Inflammatory macrophage treated with lipopolysaccharide for 1 hour (primary cell): ENCODE measurements at places on chromosomes 1 and 21.

DNA sequence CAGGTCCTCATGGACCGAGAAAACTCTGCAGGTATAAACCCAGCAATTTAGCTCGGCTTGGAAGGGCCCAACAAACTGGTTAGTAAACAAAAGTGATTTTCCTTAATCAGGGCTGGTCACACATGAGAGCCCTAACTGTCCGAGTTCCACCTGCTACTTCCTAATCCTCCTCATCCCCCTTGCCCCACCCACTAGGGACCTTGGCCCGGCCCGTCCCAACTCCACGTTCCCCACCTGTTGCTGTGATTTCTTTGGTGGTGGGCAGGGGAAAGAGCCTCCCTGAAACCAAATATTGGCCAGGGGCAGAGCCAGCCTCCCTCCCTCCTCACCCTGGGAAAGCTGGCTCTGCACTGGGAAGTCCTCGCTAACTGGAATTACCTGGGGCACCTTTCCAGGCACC, 304.2 kb upstream of the PROX1 start:
- no peak for DNase-seq

- no peak for DNase-seq
These were observed 106.4 kb downstream of the KCND3 start for GRCh38 chr1:111882986-111883560.

GRCh38 chr1:234701737-234702341, 91.9 kb upstream of the IRF2BP2 start:
- DNase-seq = no peak

DNA sequence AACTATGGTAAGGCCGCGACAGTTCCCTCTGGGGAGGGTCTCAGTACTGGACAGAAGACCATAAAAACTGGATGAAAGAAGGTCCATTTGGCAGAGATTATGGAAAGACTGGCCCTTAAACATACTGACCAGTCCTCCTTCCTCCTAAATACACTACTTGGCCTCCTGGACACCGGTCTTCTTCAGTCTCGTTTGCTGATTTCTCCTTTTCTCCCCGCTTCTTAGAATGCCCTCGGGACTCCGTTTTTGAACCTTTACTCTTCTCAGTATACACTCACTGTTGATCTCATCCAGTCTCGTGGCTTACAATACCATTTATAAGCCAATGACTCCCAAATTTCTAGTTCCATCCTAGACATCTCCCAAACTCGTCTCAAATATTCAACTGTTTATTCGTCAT, 694 bp upstream of the MRPL9 start:
- no peak for DNase-seq

GRCh38 chr1:99784143-99784542, 17.7 kb upstream of the FRRS1 start:
- DNase-seq = no peak

DNA sequence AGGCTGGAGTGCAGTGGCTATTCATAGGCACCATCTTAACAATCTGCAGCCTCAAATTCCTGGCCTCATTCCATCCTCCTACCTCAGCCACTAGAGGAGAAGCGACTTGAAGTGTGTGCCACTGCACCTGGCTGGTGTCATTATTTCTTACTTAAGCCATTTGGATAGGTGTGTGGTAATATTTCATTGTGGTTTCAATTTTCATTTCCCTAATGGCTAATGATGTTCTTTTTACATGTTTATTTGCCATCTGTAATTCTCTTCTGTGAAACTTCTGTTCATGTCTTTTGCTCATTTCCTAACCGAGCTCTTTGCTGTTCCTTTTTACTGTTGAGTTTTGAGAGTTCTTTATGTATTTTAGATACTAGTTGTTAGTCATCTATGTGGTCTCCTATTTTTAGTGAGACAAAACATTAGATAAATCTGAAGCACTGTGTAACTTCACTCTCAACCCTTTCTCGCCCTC, 66.8 kb downstream of the SLC27A3 start:
- no peak for DNase-seq

DNA sequence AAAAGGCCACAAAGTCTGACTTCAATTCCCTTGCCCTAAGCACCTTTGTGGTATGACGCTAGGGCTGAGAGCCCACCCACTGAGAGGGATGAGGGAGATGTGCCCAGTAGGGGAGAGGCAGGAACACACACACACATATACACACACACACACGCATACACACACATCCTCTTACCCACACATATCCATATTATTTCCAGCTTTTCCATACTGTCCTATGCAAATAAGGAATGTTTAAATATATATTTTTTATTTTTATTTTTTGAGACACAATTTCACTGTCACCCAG, 3.0 kb downstream of the RAB25 start:
- no peak for DNase-seq

- peak; percentile 88 for DNase-seq
These were observed 4.0 kb upstream of the CSF3R start for GRCh38 chr1:36486439-36487335.

GRCh38 chr1:185990565-185990964, 256.4 kb downstream of the HMCN1 start:
- DNase-seq = no peak

DNA sequence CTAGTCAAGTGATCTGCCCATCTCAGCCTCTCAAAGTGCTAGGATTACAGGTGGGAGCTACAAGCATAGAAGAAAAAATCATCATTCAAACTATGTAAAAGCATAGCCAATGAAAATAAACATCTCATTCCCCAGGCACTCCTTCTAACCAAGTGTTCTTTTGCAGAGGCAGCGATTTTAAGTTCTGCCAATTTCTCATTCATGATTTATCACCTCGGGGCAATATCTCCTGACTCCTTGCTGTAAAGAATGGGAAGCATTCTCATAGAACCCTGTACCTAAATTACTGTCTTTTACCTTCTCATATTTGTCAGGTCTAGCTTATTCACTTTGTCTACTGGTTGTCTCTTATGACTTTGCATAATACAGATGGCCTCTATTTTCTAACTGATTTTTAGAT, 32.5 kb upstream of the IVNS1ABP start:
- no peak for DNase-seq

- peak; percentile 20 for DNase-seq
These were observed 25.9 kb upstream of the TARDBP start for GRCh38 chr1:10986525-10986890.

- DNase-seq = no peak
These were observed 44.9 kb upstream of the TSPAN2 start for GRCh38 chr1:115134231-115134630.

DNA sequence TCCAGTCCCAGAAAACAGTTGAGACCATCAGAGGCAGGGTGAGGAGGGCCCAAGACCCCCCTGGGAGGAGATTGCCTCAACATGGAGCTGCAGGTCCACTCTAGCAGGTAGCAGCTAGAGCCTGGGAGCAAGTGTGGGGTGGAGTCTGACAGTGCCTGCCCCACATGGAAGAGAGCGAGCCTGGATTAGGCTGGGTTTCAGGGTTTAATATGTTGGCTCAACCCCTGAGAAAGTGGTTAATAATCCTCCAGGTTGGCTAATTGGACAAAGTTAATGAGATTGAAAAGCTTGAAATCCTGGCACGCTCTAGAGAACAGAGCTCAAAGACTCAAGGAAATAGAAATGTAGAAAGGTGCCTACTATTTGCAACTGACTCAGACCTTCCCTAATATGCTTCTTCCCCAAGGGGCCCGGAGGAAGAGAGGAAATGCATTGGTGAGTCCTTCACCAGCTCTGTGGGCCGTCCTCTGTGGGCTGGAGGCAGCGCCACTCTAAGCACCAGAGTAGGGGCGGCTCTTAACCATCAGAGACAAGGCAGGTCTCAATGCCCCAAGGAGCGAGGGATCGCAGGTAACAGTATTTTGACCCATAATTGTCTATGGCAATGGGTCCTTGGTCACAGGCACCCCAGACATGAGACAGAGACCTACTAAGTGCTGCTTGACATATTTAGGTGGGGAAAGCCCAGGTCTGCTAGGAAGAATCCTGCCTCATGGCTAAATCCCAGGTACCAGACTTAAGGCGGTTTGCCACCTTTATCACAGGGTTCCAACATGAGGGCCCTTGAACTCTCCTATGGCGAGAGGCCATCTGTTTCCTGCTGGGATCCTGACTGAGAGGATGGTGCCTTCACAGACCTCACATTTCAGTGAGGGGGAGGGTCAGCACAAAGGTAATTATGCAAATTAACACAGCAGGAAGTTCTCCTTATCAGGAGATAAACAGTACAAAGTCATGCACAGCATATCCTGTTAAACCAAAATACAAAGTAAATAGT, 33.8 kb downstream of the RSPH1 start:
- peak; percentile 29 for DNase-seq

GRCh38 chr1:231494439-231495110, 33.9 kb upstream of the TSNAX start:
- DNase-seq = peak; percentile 34

- no peak for DNase-seq
These were observed 12.2 kb downstream of the ADSS2 start for GRCh38 chr1:244439391-244440032.

DNA sequence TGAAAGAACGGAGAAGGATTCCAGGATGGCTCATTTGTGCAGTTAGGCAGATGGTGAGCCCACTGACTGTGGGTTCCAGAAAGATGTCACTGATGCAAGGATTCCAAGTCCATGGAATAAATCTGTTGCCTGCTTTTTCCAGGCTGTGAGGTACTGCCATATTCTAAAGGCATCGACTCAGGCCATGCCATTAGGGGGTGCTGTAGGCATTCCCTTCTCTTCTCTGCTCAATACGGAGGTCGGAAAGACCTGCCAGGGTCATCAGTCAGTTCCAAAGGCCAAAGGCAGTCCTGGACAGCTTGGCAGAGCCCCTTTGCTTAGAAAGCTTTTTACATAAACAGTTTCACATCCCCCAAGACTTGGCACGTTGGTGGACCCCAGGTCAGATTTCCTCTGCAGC, 31.7 kb upstream of the TMEM125 start:
- peak; percentile 49 for DNase-seq

DNA sequence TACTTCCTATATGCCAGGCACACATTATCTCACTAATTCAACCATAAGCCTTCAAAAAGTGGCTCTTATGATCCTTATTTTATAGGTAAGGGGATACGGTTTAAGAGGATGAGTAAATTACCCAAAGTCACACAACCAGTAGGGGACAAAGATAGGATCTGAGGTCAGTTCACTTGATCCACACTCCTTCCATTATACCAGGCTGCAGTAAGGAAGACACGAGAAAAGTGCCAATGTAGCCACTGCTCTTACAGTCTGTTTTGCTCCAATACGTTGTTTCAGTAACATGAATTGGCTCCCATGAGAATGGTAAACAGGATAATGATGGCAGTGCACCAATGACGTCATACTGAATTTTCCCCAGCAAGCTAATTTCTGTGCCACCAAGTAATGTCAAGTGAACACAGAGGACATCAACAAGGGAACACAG, 15.4 kb upstream of the GUCA2A start:
- DNase-seq = no peak

DNA sequence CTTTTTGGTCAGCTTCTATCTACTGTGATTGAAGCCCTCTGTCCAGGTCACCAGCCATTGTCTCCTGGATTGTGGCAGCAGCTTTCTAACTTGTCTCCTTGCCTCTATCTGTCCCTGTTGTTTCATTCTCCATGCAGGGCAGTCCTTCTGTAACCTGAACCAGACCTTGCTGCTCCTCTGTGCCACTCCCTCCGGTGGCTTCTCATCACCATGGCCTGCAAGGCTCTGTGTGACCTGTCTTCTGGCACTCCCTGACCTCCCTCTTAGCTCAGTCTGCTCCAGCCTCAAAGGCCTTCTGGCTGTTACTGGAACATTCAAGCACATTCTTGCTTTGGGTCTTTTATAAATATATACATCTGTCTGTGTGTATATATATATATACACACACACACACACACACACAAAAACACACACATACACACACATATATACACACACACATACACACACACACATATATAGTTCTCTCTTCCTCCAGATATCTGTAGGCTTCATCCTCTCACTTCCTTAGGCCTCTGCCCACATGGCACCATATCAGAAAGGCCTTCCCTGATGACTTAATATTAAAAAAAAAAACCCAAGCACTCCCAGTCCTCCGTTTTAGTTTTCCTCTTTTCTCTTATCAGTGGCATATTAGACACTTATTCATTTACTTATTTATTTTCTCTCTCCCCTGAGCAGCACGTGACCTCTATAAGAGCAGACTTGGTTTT, 21.2 kb upstream of the JUN start:
- no peak for DNase-seq
